ENCODE measurements at places on chromosomes 7 and 10.
A peak's percentile ranks its signal among the peaks of the same experiment; 100 is the strongest.

GRCh38 chr10:18071591-18071990, 68.6 kb upstream of the CACNB2 start:
- no peak for DNase-seq

GRCh38 chr10:132383101-132383500, 13.9 kb upstream of the PWWP2B start:
- no peak for DNase-seq

GRCh38 chr7:32587411-32587948, 92.2 kb downstream of the AVL9 start:
- DNase-seq, result no peak

GRCh38 chr7:39811161-39811614, 138.9 kb upstream of the CDK13 start:
- DNase-seq, result no peak

DNA sequence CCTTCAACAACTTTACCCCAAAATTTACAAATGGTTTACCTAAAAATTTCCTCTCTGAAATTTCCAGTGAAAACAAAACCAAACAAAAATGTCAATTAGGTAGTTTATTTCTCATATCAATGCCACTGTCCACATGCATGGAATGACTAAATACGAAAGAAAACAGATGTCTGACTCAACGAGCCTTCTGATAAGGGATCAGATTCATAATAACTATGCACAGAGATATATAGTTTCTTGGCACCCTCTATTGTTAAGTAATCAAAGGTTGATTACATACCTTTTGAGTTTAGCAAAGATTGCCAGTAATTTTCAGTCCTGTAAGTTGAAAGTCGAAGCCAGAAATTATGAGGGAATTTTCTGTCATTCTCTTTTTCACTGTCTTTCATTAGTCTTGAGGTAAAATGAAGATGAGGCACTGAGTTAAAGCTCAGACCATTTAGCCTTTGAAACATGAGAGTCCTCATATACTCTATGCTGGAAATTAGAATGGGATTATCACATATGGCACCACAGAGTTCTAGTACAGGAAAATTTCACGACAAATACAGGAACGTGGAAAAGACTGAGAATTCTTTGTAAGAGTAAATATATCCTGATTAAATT, 519.1 kb upstream of the ANKRD30A start:
- DNase-seq, result no peak

- DNase-seq, result no peak
Measured at GRCh38 chr10:14186245-14186644, 144.5 kb downstream of the FRMD4A start.

GRCh38 chr7:29116361-29117200, 29.8 kb downstream of the CPVL start:
- DNase-seq, result no peak

DNA sequence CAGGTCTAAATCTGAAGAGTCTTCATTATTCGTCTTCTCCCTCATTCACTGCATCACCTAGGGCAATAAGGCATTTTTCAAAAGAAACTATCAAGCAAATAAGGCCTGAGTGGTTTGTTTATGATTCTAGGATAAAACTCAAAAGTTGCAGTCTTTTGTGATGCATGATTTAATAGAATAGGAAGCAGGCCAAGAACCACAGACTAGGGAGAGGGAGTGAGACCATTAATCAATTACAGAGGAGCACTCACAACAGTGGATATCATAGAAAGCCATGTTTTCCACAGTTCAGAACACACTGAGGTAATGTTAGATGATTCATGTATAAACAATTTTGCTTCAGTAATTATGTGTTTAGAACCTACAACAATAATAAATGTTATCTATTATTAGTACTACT, 87.8 kb upstream of the LRRTM3 start:
- no peak for DNase-seq

GRCh38 chr7:151890355-151891004, 13.6 kb upstream of the PRKAG2 start:
- DNase-seq, result no peak

- no peak for DNase-seq
Measured at GRCh38 chr10:123381224-123381623, 227.0 kb downstream of the BUB3 start.

- DNase-seq, result no peak
Measured at GRCh38 chr10:571166-571565, 118.3 kb downstream of the DIP2C start.

GRCh38 chr7:151013733-151014497, 10.4 kb downstream of the ATG9B start:
- DNase-seq, result peak; percentile 75

DNA sequence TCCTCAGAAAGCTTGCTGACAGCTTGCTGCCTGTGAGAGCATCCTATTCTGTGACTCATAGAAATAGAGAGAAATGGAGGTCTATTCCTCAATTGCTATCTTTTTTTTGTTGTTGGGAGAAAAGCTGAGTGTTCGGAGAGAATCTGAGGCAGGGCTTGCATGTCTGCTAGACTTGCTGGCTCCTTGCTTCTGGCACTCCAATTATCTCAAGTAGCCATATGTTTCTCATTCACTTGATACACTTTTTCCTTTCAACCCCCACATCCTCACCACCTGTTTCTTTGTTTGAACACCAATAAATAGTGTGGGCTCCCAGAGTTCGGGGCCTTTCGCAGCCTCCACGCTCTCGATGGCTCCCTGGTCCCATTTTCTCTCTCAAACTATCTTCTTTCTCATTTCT, 172.2 kb downstream of the SH2D4B start:
- DNase-seq, result no peak

GRCh38 chr7:137989094-137989493, 12.8 kb downstream of the CREB3L2 start:
- DNase-seq, result no peak

- DNase-seq, result no peak
Measured at GRCh38 chr10:21368022-21368582, 157.4 kb downstream of the SKIDA1 start.

DNA sequence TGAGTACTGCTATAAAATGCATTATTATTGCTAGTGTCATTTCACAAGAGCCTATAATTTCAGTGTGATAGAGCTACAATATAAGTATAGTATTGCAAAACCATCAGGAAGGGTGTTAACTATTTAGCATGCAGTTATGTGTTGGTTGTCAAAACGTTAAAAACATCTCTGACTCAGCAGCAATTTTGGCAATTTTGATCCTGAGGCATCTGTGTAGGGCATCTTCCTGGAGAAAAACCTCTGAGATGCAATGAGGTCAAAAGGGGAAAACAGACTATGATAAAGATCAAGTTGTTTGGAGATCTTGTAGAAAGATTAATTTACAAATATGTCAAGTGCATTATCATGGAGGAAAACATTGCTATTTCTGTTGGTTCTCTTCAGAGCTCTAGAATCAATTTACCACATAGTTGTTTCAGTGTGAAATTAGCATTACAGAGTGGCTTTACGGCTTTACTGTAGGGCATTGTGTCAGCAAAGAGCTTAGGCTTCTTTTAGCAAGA, 5.3 kb downstream of the CFTR start:
- no peak for DNase-seq

DNA sequence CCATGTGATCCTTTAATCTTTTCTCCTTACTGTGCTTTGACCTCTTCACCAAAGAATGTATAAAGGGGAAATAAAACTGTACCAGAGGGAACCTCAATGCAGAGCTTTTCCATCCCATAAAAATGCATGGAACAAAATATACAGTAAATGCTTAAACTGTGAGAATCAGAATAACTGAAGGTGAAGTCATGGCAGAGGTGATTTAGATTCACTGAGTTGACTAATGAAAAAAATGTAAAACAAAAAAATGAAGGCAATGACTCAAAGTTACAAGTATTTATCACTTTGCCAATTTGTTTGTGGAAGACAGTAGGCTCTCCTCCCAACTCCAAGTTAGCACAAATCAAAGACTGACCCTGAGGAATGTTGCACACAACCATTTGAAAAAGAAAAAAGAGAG, 1331.6 kb upstream of the SORCS1 start:
- DNase-seq, result no peak

- DNase-seq, result no peak
Measured at GRCh38 chr7:2522780-2523433, 3.3 kb downstream of the LFNG start.

- DNase-seq, result no peak
Measured at GRCh38 chr7:149093228-149093627, 2.7 kb upstream of the ZNF786 start.

DNA sequence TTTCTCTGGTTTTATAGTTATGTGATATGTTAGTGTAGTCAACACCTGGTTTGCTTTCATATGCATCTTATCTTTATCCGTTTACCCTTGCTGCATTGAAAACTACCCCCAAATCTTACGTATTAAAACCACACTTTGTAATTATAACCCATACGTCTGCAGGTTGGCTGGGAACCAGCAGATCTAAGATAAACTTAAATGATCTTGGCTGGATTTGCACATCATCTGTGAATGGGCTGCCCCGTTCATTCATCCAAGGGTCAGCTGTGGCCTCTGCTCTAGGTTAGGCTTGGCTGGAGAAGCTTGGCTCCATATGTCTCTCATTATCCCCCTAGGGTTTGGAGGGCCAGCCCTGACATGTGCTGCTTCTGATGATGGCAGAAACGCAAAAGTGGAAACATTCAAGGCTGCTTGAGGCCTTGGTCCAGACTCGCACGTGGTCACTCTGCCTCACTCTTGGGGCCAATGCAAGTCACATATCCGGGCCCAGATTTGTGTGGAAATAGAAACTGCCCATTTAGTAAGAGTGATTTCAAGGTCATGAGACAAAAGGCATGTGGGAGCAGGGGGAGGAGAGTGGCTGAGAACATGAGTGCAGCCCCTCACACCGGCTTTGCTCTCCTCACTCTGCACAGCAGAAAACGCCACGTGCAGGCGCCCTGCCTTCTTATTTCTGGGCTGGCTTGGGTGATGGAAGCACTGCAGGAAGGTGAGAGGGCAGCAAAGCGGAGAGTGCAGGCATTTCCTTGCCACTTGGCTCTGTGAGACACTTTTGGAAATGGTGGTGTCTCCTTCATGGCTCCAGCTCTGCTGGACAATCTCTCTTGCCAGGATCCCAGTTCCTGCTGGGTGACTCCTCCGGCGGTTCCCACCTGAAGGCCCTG, 553.8 kb downstream of the GLRX3 start:
- no peak for DNase-seq

- no peak for DNase-seq
Measured at GRCh38 chr10:87860156-87860795, 3.1 kb downstream of the KLLN start.

GRCh38 chr7:129417073-129417472, 17.2 kb upstream of the STRIP2 start:
- DNase-seq, result no peak

GRCh38 chr10:91891125-91892001, 17.9 kb downstream of the FGFBP3 start:
- no peak for DNase-seq

GRCh38 chr10:11642566-11642965, 31.1 kb upstream of the USP6NL start:
- DNase-seq, result no peak

DNA sequence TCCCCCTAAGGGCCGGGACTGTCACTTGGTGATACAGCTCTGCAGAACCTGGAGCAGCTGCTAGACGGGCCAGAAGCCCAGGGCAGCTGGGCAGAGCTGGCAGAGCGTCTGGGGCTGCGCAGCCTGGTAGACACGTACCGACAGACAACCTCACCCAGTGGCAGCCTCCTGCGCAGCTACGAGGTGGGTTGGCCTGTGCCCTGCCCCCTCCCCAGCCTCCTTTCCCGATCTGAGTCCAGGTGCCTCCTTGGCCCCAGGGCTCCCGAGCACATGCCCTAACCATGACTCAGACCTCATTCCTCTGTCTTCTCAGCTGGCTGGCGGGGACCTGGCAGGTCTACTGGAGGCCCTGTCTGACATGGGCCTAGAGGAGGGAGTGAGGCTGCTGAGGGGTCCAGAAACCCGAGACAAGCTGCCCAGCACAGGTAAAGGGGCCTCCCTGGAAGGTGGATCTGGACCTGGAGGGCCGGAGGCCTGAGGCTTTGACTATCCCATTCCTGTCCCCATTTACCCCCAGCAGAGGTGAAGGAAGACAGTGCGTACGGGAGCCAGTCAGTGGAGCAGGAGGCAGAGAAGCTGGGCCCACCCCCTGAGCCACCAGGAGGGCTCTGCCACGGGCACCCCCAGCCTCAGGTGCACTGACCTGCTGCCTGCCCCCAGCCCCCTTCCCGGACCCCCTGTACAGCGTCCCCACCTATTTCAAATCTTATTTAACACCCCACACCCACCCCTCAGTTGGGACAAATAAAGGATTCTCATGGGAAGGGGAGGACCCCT, 6.4 kb downstream of the NFKB2 start:
- DNase-seq, result no peak

DNA sequence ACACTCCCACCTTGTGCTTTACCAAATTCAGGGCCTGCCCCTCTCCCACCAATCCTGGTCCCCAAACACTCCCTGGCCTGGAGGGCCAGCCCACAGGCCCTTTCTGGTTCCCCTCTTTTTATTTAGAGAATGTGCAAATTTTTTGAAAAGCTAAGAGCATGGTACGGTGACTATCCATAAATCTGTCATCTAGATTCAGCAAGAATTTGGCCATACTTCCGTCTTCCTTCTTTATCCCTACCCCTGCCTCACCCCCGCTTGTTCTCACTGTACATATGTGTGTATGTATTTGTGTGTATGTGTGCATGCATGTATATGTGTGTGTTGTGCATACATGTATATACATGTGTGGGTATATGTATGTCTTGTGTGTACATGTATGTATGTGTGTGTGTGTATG, 8.1 kb upstream of the TBRG4 start:
- no peak for DNase-seq

DNA sequence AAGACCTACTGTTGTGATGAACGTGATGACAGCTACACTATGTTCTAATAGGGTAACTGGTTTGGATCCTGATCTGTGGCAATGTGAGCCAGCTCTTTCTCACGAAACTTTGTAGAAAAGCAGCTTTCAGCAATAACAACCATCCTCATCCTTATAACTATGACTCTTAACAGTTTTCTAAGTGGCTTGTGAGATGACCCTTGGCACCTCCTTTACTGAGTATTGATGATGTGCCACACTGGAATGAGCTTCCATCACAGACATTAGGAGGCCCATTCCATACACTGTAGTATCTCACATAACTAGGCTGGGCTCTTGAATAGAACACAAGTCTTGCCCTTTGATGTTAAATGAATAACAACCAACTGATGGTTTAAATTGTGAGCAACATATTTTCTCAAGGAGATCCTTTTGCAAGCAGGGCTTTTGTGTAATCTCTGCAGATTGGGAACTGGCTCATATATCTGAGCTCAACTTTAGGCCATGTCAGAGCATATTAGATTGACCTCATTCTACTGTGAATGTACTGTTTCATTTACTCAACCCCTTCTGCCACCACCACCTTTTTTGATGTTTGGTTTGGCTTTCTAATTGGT, 46.4 kb downstream of the MYPN start:
- no peak for DNase-seq

GRCh38 chr10:121838931-121839330, 88.9 kb downstream of the ATE1 start:
- no peak for DNase-seq

DNA sequence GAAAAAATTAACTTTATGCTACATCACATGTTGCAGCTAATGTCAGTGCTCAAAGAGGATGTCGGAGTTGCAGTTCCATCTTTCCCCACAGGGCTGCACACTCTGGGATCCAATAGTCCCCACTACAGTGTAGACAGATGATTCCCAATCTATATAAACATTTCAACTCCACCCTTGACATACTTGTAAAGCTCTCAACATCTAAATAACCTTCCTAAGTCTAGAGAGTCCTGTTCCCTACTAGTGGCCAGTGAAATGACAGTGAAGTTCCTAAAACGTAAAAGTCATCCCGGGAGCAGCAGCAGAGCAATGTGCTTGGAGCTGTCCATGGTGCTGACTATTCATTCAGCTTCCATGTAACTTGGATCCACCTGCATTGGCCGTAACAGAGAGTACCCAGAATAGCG, 145.1 kb downstream of the GRM8 start:
- DNase-seq, result no peak
